RWPE1 (cell line): ENCODE measurements at places on chromosomes 16 and 17.

DNA sequence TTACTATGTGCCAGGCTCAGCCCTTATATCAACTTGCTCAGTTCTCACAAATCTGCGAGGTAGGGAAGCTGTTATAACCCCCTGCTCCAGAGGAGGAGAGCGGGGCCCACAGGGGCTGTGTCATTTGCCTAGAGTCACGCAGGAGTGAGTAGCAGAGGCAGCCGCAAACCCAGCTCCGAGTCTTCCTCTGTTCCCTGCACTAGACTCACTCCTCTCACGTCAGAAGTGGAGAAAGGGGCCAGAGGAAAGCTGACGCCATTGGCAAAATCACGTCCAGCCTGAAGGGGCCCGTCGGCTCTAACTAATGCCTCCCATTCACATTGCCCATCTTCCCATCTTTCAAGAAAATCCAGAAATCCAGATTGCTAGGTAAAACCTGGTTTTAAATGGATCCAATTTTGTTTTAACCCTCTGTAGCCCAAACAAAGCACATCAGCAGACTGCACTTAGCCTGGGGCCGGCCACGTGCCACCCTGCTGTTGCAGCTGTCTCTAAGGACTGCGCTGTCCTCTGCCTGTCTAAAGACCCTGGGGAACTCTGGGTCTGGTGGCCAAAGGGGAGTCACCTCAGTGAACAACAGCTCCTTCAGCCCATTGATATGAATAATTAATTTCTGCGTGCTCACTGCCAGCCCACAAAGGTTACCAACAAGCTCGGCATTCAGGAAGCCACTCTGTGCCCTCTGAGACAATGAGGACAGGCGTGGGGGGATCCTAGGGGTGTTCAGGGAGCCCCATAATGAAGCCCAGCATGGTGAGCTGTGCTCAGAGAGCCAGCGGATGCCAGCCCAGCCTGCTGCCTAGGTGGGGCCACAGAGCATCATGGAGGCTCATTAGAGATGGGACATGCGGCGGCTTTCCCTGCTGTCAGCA is 36.7 kb upstream of the ABR start:
- DNase-seq: no peak

DNA sequence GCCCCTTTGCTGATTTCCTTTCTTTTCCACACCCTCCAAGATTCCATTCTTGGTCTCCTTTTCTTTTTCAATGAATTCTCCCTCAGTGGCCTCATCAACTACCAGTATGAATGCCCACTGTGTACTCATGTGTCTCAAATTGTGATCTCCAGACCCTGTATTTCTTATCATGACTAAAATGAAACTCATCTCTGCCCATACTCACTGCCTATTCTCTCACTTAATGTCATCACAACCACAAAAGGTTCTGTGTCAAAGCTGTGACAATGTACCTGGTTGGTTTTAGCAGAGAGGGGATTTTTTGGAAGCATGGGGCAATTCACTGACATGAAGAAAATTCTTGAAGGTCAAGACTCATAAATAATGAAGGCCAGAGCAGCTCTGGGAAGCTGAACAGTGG is 11.5 kb upstream of the TBX4 start:
- no peak for DNase-seq

DNA sequence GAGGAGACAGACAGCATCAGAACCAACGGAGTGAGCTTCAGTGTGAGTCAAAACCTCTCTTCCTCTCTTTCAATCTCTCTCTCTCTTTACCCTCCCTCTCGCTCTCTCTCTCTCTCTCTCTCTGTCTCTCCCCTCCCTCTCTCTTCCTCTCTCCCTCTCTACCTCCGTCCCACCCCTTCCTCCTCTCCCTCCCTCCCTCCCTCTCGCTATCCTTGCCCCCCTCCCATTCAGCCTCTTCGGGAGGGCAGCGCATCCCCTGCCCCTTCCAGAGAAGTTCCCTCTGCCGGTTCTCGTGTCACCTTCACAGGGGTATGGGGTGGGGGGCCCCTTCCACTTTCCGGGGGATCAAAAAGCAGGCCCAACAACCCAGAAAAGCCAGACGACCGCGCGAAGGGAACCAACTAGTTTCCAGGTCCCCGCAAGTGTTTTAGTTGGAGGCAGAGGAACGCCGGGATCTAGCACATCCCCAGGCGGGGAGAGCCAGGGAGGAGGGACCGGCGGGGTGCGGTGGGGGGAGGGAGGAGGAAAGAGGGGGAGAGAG is 28.9 kb upstream of the RBFOX1 start:
- no peak for DNase-seq

GRCh38 chr17:16938031-16938430 is 33.9 kb downstream of the TNFRSF13B start:
- DNase-seq: no peak

DNA sequence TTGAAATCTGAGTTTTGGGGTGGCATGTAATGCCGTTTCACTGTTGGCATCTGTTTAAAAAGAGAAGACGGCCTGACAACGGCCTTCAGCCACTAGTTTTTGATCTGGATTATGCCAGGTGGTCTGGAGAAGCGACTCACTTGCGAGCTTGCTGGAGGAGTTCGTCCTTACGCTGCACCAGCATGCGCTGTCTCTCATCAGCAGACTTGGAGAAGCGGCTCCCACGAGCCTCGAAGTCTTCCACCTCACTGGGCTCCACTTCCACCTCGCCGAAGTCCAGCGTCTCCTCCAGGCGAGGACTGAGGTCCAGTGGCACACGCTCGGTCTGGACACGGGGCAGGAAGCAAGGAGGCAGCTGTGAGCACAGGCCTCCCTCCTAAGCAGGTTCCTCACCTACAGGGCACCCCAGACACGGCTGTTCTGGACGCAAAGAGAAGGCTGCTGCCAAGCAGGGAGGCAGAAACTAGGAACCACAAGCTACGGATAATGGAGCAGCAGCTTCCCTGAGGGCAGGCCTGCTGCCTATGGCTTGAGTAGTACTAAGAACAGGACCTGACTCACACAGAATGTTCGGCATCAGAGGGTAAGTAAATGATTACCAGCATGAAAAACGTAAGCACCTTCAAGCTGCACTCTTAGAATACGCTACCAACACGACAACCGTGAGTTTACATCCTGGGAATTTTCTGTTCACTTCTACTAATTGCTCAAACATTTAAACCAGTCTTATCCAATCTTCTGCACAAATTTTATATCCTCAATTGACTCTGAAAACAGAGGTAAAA is 61.4 kb downstream of the AMFR start:
- no peak for DNase-seq

DNA sequence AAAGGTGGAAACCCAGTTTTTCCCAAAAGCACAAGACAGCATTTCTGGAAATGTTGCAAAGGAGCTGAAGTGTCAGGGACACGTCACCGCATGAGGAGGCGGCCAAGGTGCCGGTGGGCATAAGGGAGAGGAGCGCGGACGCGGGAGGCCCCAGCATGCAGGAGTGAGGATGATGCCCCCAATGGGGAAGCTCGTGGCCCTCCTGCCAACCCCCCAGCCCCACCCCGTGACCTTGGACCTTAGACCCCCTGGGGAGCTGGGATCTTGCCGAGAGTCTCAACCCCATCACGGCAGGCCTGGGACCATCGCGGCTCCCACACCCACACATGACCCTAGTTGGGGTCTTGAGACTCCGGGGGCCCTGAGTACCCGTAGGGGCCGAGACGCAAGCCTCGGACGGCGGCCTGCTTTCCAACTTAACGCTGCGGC is 119.4 kb upstream of the METRNL start:
- no peak for DNase-seq

- no peak for DNase-seq
Measured at GRCh38 chr16:84780544-84781376, 39.0 kb upstream of the CRISPLD2 start.
